ENCODE measurements at places on chromosomes 4 and X.

DNA sequence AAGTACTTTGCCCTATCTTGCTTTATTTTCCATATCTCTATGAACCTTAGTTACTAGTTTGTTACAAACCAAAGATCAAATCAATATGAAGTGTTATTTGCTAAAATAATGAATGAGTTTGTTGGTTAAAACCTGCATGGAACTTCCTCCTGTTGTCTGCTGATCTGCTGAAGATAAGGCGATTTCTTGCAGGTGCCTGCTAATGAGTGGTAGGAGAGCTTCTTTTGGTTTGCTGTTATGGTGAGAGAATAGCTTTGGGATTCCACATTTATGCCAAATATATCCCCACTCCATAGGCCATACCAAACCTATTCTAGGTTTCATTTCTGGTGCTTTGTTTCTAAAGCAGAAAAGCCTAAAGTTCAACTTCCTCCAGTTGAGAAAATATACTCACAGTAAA is 103.8 kb upstream of the PCDH10 start:
- no peak for DNase-seq

DNA sequence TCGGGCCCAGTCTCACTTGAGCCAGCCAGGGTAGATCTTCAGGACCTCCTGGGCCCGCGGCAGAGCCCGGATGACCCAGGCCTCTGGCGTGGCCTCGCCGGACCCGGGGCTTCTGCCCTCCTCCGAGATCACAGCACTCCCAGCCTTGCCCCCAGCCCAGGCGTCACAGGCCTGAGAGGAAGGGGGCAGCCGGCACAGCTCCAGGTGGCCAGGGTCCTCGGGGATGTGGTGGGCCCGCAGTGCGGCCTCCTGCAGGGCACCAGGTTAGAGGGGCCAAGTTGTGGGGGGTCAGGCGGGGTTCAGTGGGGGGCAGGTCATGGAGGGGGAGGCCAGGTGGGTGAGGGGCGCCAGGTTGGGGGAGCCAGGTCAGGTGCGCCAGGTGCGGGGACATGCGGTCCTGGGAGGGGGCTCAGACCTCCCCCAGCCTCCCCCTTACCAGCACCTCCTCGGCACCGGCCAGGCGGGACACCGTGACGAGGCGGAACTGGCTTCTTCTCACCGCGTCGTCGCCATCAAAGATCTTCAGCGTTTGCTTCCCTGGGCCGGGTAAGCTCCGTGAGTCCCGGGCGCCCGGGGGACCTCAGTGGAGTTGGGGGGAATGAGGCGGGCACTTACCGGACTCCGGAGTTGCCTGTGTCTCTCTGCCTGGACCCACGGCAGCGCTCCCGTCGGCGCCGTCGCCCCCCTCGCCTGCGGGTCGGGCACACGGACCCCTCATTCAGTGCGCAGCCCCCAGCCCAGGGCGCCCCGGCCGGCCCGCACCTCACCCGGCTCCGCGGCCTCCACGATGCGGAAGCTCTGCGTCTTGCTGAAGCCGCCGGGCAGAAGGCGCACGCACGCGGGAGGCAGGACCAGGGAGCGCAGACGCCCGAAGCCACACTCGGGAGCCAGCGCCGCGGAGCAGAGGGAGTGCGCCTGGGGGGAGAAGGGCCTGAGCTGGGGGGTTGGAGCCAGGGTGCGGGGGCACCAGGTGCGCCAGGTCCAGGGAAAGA is 6.0 kb downstream of the DGKQ start:
- DNase-seq = no peak

- DNase-seq = no peak
Observed at GRCh38 chrX:15781961-15782699, 8.2 kb upstream of the ZRSR2 start.

DNA sequence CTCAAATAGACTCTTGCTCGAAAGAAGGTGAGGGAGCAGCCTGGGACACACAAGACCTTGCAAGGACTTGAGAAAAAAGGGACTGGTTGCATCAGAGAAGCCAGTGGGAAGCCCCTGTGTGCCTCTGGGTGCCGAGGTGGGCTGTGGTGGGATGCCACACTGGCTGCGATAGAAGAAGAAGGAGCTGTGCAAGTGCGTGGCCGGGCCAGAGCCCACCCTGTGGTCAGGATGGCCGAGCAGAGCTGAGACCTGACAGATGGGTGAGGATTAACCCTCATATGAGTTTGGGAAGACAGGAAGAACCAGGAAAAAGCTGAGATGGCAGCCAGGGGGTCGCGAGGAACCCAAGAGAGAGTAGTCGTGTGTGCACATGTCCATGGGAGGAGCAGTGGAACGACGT is 44.6 kb upstream of the HGFAC start:
- no peak for DNase-seq

DNA sequence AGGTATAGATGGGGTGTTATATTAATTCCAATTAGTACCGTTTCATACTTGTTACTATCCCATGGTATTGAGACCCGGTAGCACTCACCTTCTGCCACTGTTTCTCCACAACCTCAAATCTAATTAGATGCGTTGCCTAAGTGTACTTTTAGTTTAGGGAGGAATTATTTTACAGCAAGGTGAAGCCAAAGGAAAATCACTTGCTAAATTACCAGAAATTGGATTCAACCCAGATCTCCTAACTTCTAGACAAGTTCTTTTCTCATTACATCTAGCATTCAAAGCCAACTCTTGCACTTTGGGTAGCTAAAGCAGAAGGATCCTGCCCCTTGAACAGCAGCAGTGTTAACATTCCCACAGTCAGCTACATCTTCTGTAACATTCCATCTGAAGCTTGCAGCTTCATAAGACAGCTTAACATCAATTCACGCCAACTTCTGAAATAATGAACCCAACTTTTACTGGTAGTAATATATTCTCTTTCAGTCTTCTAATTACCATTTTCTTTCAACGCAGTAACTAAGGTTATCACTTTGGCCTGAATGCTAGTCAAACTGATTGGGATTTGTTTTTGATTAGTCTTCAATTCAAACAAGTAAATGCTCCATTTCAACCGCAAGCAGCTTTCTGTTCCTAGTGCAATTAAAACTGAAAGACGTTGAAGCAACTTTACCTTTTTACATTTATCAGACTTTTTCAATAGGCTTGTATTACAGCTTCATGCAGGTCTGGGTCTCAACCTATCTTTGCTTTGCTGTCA is 934 bp upstream of the SEC31A start:
- no peak for DNase-seq

DNA sequence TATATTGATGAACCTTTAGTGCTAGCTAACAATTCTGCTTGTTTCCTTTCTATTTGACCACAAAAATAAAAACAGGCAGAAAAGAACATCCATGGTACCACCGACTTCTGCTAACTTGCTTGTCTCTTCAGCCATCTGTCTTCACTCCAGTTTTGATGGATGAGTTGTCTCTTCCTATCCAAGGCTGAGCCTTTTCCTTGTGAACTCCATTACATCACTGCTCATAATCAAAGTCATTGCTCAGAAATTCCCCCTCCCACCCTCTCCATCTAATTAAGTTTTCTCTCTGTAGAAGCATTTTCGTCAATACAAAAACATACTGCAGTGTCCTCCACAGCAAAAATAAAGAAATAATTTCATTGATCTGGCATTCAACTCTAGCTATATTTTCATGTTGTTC is 184.4 kb downstream of the SPCS3 start:
- no peak for DNase-seq

GRCh38 chr4:23337292-23337691 is 552.6 kb downstream of the PPARGC1A start:
- DNase-seq = no peak

DNA sequence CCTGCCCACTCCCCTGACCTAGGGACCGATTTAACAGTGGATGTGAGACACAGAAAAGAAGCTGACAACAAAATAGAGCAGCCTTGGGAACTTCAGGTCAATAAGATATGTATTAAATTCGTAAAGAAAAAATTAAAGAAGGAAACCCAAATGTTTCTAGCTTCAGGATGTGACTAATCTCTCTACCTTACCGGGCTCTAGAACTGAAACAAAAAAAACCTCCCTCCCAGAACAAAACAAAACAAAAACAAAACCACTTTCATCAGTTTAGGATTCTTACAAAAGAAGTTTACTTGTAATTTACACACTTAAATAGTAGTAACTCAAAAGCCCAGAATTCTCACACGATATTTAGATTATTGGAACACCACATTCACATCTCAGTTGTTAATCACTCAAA is 185.8 kb upstream of the RPS6KA3 start:
- DNase-seq = no peak

DNA sequence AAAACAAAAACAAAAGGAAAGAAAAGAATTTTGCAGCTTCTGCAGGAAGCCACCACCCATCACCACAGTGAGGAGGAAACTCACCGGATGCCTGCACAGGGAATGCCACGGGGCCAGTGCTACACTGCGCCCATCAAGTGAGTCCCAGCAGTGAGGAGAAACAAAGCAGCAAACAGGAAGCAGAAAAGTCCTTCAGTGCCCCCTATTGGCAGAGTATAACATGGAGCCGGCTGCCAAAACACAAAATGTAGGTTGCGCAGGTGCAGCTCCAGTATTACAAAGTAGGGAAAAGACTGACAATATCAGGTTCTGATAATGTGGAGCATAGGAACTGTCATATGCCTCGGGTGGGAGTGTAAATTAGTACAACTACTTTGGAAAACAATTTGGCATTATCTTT is 23.3 kb upstream of the SCML2 start:
- no peak for DNase-seq

DNA sequence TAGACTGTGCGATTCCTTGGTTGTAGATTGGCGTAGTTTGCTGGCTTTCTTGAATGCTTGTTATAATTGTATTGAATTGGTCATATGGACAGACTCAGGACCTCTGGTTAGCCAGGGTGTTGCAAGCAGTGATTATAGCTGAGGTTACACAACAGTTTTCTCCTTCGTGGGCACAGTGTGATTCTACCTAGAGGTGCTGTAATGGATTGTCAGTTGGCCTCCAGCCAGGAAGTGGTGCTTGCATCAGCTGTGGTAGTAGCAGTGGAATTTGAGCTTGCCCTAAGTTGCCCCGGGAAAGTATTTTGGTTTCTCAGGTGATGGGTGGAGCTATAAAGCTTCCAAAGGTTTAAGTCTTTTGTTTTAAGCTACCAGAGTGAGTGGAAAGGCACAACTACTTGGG is 23.1 kb upstream of the GABRG1 start:
- DNase-seq = no peak

DNA sequence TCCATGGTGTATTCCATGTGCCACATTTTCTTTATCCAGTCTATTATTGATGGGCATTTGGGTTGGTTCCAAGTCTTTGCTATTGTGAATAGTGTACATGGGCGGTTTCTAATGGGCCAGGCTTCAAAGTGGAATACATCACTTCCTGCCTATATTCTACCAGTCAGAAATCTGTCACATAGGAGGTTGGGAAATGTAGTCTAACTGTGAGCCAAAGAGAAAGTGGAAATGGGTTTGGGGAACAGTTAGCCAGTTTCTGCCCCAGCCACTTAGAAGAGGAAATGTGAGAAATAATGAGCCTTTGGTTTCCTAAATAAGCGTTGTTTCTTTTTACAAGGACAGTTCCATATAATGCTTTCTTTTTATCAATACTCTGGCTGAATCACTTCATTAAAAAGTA is 85.1 kb upstream of the AP1S2 start:
- DNase-seq = no peak

GRCh38 chr4:26531491-26532116 is 41.3 kb upstream of the CCKAR start:
- DNase-seq = no peak

GRCh38 chr4:26242451-26242850 is 78.4 kb upstream of the RBPJ start:
- DNase-seq = no peak

DNA sequence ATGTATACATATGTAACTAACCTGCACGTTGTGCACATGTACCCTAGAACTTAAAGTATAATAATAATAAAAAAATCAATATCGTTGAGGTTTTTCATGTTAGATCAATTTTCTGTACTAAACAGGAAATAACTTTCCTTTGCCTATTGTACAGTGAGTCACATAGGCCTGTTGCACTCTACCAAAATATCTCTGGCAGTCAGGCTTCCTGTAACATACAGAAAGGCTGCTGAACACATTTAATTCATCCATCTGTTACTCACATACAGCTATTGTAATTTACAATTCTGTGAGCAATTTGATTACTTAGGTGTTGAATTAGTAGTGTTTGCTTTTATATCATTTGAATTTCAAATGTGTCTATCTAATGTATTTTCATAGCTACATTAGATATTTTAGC is 427.8 kb downstream of the TMA16 start:
- no peak for DNase-seq

DNA sequence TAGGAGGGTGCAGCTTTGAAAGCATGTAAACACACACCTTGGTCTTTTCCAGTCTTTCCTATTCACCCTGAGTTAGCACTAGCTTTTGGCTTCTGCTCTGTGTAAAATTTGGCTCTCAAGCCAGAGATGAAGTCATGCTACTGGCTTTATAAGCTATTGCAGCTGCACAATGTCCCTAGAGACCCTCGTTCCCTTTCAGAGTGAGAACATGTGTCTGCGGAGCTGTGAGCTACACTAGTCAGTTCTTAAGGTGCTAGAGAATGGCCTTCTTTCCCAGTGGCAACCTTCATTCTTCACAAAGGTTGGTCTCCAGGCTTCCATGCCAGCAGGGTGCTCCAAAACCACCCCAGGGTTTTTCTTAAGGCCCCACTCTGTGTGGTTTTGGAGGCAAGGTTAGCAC is 199.1 kb downstream of the SPATA18 start:
- no peak for DNase-seq

- DNase-seq = no peak
Observed at GRCh38 chr4:153479101-153479500, 12.9 kb downstream of the TMEM131L start.
